HuH-7.5 (cell line): ENCODE measurements at places on chromosomes 7 and 10.

GRCh38 chr10:130432850-130433249 lies 296.7 kb downstream of the GLRX3 start:
- no peak for DNase-seq

DNA sequence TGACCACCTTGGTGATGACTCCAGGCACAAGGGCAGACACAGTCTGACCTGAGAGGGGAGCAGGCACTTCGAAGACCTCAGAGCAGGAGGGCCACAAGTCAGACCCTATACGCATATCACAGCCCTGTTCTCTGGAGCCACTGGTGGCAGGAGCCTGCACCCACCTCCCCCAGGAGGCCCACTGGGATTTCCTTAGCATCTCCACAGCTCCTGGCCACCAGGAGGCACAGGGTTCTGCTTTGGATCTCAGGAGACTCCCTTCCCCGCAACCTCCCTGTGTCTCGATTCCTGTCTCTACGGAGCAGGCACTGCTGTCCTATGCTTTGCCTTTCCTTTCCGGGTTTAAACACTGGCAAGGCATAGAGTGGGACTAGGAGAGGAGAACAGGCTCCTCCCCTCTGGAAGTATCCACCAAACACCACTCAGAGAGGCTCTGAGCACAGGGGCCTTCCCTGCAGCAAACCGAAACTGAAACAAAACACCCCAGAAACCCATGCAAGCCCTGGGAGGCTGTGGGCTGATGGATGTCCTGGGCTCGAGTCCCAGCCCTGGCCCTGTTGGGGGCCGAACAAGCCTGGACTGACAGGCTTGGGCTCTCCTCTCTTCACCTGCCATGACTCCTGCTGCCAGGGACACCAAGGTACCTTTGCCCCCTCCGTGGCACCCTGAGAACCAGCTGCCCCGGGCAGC lies 166.3 kb downstream of the NEURL1 start:
- DNase-seq, result no peak

DNA sequence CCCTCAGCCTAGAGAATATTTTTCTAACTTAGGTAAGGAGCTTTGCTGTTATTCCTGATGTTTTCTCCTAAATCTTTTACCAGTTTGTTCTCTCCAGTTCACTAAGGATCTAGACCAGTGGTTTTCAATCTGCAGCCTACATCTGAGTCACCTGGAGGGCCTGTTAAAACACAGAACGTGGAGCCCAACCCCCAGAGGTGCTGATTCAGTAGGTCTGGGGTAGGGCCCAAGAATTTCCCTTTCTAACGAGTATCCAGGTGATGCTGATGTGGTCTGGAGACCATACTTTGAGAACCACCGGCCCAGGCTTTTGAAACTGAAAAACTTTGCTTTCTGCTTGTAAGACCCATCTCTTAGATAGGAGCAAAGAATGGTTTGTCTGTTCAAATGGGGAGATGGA lies 51.2 kb upstream of the KMT2E start:
- DNase-seq, result no peak

GRCh38 chr7:100080907-100081534 lies 502 bp downstream of the ZNF3 start:
- no peak for DNase-seq

DNA sequence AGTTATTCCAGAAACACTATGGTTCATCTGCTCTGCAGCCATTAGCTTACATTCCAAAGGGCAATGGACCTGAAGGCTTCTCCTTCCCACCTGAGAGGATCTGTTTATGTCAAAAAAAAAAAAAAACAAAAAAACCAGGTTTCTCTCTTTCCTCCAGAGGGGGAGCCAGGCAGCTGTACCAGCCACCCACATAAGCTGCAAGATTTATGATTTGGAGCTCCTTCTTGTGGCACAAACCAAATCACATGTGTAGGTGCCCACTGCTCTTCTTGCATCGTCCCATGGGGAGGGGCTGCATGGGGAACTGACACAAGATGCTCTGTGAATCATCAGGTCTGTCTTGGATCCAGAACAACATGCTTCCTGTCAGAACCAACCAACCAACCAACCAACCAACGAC lies 231.6 kb upstream of the IGFBP3 start:
- DNase-seq, result no peak

DNA sequence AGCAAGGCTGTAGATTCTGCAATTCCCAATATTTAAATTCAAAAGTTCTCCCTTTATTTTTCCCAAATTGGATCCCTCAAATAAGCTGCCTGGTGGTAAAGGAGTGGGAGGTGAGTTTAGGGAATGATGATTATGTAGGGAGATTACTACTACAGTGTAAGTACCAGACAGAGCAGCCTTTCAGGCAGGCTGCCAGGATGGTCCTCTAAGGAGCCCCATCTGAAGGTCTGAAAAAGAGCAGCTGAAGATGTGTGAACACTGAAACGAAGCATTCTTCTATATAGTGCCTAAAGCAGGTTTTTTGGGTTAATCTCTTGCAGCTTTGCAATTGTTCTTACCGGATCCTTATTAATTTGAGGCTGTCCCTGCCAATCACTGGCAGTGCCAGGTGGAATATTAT lies 84.7 kb downstream of the CREB5 start:
- no peak for DNase-seq
